CD4-positive, CD25-positive, alpha-beta regulatory T cell (primary cell): ENCODE measurements at places on chromosomes 5 and 9.

- DNase-seq = no peak
Observed at GRCh38 chr9:88529496-88529895, 5.5 kb upstream of the NXNL2 start.

GRCh38 chr5:68648944-68649857, 433.6 kb downstream of the PIK3R1 start:
- DNase-seq = no peak

DNA sequence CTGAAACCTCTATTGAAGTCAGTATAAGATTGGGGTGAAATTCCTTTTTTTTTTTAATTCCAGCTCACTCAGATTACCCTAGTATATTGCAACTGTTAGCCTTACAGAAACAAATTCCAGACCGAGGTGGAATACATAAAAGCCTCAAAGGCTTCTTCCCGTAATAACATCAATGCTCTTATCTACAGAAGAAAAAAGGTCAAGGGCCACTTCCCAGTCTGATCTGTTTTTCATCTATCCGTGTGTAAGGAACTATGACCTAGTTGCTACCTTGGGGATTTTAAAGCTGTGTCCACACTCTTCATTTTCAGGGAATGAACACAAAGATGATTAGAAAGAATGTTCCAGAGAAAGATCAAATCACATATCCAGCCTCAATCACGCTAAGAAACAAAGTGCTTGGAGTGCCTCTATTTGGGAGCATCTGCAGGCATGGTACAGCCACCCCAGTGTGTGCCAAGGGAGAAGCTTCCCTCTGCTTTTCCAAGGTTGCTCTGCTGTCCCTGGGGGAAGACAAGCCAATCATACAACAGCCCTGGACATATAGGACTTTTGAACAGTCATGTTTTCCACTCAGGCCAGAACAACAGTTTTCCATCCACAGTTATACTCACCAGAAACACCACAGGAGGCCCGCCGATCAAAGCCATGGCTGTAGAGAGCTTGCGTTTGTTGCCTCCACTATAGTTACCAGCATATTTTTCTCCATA, 23.5 kb downstream of the NIPSNAP3B start:
- DNase-seq = no peak

GRCh38 chr5:15555176-15555575, 55.2 kb downstream of the FBXL7 start:
- DNase-seq = no peak

DNA sequence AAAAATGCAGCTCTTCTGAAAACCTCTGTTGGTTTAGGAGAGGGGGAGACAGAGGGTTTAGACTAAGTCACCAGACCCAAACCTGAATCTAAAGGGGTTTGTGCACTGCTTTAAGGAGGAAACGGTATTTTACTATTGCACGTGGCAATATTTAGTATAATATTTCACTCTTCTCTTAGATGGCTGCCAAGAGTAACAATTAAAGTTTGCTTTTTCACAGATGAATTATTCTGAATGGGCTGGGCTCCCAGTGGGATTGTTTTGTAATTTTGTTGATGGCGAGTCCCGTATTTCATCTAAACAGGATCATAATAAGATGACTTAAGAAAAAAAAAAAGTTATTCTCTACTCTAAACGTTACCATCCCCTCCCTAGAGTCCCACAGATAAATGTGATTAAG, 245.4 kb downstream of the PCSK5 start:
- DNase-seq = no peak
